ENCODE measurements at places on chromosomes 16 and 17.

- DNase-seq = no peak
Observed at GRCh38 chr16:87085441-87085840, 231.8 kb downstream of the C16orf95 start.

DNA sequence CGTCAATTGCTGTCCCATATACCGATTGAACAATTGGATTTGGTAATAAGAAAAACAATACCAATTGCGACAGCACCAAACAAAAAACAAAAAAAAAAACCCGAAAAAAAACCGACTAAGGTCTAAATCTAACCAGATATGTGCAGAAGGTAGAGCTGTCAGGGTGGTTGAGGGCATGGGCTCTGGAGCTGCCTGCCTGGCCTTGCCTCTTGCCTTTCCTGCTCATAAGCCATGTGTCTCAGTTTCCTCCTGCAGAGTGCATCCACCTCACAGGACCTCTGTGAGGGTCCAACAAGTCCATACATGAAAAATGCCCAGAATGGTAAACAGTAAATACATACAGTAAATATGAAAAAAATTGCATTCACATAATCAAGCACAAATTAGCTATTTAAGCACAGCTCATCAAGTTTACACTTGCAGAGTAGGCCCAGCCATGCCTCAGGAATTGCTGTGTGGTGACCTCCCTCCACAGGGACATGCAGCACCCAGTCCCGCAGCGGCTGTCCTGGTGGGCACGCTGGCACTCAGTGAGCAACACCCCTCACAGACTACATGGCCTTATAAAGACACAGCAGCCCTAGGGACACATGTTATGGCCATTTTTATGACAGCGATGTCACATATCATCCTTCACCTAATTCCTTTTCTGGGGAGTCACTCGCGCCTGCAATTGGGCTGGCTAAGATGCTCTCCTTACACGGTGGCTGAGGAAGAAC is 17.9 kb downstream of the TBC1D28 start:
- no peak for DNase-seq

- no peak for DNase-seq
Observed at GRCh38 chr17:28523876-28524275, 17.7 kb downstream of the FOXN1 start.

DNA sequence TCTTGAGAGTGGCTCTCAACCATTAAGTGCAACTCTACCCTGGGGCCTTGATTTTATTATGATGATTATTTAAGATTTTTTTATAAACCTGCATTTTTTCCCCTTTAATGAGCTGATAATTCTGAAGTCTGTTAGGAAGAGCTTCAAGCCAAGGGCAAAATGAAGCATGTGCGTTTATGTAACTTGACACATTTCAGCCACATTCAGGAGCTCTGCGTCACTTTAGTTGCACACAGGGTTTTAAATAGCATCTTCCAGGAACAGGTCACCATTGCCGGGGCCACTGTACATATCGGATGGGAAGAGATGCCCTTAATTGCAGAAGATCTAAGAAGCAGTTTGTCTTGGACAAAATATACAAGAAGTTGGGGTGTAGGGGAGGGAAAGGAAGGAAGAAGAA is 89.6 kb downstream of the BMERB1 start:
- DNase-seq = no peak

GRCh38 chr16:75062976-75063346 is 53.6 kb downstream of the LDHD start:
- DNase-seq = no peak

DNA sequence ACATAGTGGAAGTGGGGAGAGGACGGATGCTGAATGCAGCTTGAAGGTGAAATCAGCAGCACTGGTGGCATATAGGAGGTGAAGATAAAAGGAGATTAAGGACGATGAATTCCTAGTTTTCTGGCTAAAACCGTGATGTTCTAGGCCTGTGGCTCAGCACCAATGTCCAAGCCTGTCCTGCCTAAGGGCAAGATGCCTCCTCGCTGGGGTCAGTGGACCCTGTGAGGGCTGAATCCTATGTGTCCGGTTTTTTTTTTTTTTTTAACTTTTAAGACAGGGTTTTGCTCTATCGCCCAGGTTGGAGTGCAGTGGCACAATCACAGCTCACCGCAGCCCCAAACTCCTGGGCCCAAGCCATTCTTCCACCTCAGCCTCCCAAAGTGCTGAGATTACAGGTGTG is 12.8 kb downstream of the CPNE2 start:
- DNase-seq = no peak

- DNase-seq = no peak
Observed at GRCh38 chr17:15106540-15106939, 158.6 kb downstream of the PMP22 start.

- no peak for DNase-seq
Observed at GRCh38 chr17:38926293-38927070, 1.1 kb downstream of the LASP1NB start.

- DNase-seq = no peak
Observed at GRCh38 chr16:31486045-31486444, 3.1 kb downstream of the SLC5A2 start.
